ENCODE measurements at places on chromosomes 4 and X. TPM values are rescaled to one million over a fixed set of nuclear protein-coding genes. Genes with fewer than 3 reads are reported as not detected.

DNA sequence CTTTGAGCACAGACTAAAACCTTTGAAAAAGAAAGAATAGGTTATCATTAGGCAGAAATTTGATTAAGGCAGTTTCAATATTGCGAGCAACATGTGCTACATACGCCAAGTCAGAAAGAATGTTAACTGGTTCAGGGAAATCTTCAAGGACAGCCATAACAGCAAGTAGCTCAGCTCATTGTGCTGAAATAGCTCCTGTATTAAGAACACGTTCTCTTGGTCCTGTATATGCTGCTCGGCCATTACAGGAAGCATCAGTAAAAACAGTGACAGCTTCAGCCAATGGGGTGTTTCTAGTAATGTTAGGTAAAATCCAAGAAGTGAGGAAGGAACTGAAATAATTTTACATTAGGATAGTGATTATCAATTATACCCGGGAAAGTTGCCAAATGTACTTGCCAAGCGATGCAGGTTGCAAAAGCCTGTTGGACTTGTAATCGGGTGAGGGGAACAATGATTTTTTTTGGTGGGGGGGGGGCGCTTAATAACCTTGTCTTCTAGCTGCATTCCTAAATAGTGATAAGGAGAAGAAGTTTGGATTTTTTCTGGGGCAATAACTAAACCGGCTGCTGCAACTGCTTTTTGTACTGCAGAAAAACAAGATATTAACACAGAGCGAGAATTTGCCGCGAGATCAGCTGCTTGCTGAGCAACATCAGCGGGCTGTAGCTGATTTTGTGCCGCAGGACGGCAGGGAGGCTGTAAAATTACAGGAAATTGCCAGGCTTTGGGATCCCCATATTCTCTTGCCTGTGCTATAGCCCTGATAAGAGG lies 49.4 kb upstream of the RASSF6 start:
- H3K4me3 ChIP-seq: no peak overlapping the region
- H3K27me3 ChIP-seq: no peaks in the 10 kb centered on the region
- peak; percentile 11 for DNase-seq
- H3K27ac ChIP-seq: no peak overlapping the region

- H3K36me3 ChIP-seq: no peaks in the 10 kb centered on the region
- no peaks in the 10 kb centered on the region for H3K27me3 ChIP-seq
- no peak for DNase-seq
- H3K4me3 ChIP-seq: no peak overlapping the region
These were observed 260.5 kb upstream of the IGFBP7 start for GRCh38 chr4:57370691-57371090.

Gene FABP2
- total RNA-seq: not detected

DNA sequence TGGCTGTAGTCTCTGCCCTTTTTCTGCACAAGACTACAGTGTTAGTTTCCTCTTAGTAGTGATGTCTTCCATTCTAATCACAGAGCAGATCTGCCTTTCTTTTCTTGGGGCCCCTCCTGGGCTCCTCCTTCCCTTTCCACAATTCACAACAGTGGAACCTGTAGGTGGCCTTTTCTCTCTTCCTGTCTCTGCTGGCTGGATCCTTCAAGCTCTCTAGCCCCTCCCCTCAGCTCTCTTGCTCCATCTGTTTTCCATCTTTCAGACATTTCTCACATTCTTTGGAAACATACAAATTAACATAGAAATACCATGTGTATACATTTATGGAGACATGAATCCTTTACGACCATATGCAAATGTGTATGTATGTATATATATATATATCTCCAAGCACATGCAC lies 304 bp upstream of the SPIN2A start:
- H3K4me3 ChIP-seq: peak overlapping the region; percentile 42
- H3K27me3 ChIP-seq: peaks cover 6% of the 10 kb centered on the region
- H3K4me1 ChIP-seq: no peaks in the 10 kb centered on the region

DNA sequence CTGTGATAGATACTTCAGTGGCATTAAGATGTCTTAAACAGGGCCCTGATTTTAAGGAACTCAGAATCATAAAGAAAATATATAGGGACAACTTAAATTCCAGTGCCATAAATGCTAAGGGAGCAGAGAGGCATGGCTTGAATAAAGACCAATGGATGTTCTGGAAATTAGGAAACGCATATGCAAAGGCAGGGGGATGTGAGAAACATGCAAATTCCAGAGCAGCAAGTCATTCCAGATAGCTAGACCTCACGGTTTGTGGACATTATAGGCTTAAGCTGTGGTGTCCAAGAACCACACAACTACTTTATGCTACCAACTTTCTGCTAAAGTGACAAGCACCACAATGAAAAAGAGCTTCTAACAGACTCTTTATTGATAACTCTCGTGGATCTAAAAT lies 132.6 kb upstream of the ANK2 start:
- no peaks in the 10 kb centered on the region for H3K4me1 ChIP-seq
- H3K27ac ChIP-seq: no peak overlapping the region
- H3K36me3 ChIP-seq: no peaks in the 10 kb centered on the region
- no peak for DNase-seq
- no peak overlapping the region for H3K4me3 ChIP-seq
- H3K27me3 ChIP-seq: no peaks in the 10 kb centered on the region

DNA sequence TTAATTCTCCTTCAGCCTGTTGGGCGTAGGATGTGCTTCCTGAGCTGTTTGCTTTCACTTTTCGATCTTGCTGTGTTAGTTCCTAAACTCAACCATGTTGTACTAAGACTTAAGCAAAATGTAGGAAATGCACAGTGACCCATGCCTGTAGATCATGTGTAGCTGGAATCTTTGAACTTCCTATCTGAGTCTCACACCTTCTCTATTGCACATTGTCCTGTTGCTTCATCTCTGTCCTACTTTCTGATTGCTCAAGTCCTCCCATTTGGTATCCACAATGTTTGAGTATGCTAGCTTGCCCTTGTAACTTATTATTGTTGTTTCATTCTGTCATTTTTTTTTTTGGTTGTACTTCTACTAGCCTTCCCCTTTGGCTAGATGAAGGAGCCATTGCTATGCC lies 239.6 kb downstream of the PPP1R2C start:
- no peak overlapping the region for H3K27ac ChIP-seq
- H3K4me1 ChIP-seq: no peaks in the 10 kb centered on the region
- H3K36me3 ChIP-seq: no peaks in the 10 kb centered on the region
- DNase-seq: no peak
- peaks cover 9% of the 10 kb centered on the region for H3K27me3 ChIP-seq
- no peak overlapping the region for H3K4me3 ChIP-seq
